CD4-positive, alpha-beta T cell treated with Interleukin-17A for 4 hours (primary cell): ENCODE measurements at places on chromosomes 1 and 21.
A peak's percentile ranks its signal among the peaks of the same experiment; 100 is the strongest.

- DNase-seq: peak; percentile 33
Measured at GRCh38 chr1:193104502-193104906, 710 bp downstream of the GLRX2 start.

GRCh38 chr1:1110561-1110971 lies 5.3 kb downstream of the C1orf159 start:
- DNase-seq: no peak

- no peak for DNase-seq
Measured at GRCh38 chr1:107963008-107963407, 2.0 kb downstream of the VAV3 start.

GRCh38 chr1:44511769-44512168 lies 106.7 kb downstream of the RNF220 start:
- no peak for DNase-seq

DNA sequence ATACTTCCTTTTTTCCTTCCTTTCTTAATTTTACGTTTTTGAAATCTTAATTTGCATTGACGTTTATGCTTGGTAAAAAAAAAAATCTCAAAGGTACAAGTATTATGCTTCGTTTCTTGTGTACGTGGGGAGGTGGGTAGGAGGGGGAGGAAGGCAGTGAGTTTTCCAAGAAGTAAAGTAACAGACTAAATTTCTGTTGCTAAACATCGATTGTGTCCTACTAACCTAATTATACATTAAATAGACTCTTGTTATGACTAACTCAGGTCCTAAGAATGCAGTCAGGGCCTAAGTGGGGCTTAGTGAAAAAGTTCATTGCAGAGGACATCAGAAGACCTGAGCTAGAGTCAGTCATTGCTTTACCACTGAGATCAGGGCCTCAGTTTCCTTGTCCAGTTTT lies 17.5 kb downstream of the NEK7 start:
- DNase-seq: no peak

- no peak for DNase-seq
Measured at GRCh38 chr1:23854568-23854967, 13.5 kb downstream of the FUCA1 start.

DNA sequence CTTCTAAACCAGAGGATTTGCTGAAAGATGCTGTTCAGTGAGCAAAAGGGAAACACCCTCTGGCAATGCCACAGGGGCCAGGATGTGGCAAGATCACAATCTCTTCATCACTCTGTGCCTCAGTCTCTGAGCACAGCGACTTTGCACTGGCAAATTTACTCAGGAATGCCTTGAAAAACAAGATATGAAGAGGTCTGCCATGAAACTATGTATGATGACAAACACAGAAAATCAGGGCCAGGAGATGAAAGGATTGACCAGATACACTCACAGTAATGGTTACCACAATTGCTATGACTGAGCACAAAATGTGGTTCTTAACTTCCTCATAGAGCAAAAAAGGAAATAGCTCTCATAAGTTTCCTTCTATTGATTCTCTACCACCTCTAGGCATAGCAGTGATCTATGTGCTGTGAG lies 5.8 kb downstream of the TTC13 start:
- peak; percentile 76 for DNase-seq

GRCh38 chr1:106319612-106320011 lies 736.9 kb upstream of the PRMT6 start:
- no peak for DNase-seq

DNA sequence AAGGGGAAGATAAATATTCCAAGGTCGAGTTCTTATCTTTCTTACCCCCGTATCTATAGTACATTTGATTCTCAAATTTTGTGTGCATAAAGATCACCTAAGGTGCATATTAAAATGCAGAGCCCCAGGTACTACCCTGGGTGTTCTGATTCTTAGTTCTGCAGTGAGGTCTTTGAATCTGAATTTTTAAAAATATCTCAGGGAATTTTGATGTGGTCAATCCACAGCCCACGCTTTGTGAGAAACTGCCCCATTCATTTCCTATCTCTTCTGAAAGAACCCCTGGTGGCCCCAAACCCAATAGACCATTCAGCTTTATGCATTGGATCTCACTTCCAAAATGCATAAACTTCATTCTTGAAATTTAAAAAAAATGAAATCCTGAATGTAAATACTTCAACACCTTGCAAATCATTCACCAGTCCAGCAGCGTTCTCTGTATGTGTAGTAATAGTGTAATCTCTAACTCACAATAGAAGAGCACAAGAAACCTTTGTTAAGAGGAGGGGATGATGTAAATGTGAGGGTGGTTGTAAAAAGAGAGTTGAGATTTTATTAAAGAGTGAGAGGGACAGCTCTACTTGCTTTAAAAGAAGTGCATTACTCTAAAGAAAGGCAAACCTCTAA lies 108.8 kb upstream of the ZP4 start:
- DNase-seq: no peak

DNA sequence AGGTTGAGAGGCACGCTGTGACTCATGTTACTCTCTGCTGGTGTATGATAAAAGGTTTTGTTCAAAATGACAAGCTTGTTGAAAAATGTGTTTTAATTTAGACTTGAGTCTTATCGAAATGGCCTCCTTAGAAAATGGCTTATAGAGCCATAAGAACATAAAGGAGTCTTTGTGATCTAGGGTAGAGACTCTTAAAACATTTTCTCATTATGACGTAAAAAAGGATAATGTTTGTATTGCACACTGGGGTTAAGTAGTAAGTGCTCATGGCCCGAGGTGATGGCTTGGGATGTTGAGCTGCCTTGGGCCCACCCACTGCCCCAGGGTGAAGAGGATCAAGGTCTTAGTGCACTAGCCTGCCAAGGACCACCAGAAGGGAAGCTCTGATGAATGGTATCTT lies 117.4 kb downstream of the DISC1 start:
- no peak for DNase-seq

DNA sequence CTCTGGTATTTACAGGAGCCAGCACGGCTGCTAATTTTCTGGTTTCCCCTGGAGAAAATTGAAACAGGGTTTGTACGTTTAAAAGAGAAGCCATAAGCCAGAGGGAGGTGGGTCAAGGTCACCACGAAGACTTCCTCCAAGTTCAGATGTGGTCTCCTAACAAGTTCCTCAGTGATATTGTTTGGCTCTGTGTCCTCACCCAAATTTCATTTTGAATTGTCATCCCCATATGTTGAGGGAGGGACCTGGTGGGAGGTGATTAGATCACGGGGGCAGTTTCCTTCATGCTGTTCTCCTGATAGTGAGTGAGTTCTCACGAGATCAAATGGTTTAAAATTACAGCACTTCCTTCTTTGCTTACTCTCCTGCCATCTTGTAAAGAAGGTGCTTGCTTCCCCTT lies 295.4 kb upstream of the DAB1 start:
- DNase-seq: no peak

- no peak for DNase-seq
Measured at GRCh38 chr1:92118826-92119225, 38.7 kb downstream of the BTBD8 start.

GRCh38 chr1:181635110-181635509 lies 151.8 kb downstream of the CACNA1E start:
- no peak for DNase-seq

GRCh38 chr1:33547576-33547975 lies 75.1 kb downstream of the ZSCAN20 start:
- DNase-seq: no peak

DNA sequence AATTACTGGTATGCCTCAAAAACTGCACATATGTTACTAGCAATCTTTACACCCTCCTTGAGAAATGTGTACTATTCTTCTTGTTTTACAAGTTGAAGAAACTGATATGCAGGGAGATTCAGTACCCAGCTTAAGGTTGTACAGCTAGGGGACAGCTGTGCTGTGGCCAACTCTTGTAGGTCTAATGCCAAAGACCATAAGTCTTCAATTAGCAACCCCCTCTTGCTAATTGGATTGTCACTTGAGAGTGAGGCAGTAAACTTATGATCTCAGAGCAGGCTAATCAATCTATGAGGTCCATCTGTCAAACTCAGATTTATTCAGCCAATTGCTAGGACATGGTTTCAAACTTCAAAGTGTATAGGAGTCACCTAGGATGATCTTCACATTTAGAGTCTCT lies 492.0 kb upstream of the USP24 start:
- no peak for DNase-seq

DNA sequence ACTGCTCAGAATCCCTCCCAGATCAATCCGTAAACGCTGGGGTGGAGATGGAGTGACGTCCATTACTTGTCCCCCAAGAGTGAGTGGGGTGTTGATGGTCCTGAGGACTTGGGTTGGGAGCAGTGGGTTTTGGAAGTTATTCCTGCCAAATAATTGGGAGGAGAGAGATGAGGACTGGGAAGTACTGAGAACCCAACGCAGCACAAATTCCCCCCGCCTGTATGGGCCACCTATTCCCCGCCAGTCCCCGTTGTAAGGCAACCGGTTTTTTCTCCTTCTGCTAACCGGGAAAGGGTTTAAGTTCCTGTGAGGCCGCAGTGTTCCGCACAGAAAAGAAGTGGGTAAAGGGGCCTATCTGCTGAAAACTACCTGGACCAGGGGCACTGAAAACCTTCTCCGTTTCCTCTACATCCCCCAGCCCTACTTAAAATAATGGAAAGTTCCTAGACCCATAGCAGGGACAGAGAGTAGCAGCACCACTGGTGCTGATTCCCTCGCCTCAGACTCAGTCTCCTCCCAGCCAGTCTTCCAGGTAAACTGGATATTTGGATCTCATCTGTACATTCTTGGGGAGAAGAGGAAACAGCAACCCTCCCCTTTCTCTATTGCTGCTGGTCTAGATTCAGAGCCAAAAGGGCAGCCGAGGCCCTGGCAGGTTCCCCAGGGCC lies 738 bp downstream of the LURAP1 start:
- no peak for DNase-seq

DNA sequence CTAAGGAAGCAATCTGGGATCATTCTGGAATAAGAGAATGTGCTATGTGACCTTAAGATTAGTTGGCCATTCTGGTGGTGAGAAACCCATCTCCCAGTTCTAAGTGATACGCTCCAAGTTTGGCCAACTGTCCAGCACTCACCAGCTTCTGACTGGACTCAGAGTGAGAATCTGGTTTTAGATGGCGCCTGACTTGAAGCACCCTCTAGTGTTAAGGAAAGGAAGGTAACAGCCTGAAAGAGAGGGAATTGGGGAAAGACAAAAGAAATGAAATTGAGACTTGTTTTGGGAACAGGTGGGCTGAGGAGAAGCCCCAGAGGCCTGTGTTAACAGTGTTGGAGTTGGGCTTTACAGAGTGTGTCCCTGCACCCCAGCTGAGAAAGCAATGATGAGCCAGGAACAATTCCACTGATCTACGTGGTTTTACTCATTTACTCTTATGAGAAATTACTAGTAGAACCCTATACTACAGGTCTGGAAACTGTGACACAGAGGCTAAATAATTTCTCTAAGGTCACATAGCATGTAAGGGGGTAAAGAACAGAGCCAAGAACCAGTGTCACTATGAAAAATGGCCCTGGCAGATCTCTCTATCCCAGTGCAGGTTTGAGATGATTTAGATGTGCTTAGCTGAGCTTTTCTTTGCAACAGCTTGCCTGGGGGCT lies 9.3 kb upstream of the FCAMR start:
- no peak for DNase-seq

GRCh38 chr1:36934061-36934460 lies 100.3 kb downstream of the GRIK3 start:
- DNase-seq: no peak

GRCh38 chr1:58574816-58575215 lies 2.2 kb downstream of the TACSTD2 start:
- no peak for DNase-seq

GRCh38 chr1:232368821-232369321 lies 261.1 kb downstream of the SIPA1L2 start:
- DNase-seq: no peak

DNA sequence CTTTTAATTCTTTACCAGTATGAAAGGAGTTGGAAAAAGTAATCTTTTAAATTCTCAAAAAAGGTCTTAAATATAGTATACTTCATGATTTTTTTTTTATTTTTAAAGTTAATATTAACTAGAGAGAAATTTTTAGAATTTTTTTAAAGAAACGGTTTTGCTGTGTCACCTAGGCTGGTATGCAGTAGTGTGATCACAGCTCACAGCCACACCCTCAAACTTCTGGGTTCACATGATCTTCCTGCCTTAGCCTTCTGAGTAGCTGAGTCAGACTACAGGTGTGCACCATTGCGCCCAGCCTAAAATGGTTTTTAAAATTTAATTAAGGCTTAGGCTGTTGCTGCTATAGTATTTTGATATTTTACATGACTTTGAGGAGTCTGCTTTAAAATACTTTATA lies 52.4 kb downstream of the TLCD4 start:
- DNase-seq: no peak

GRCh38 chr21:42544544-42544943 lies 30.9 kb downstream of the SLC37A1 start:
- DNase-seq: no peak

- no peak for DNase-seq
Measured at GRCh38 chr1:51679435-51679834, 62.5 kb downstream of the OSBPL9 start.

GRCh38 chr21:20997311-20997635 lies 936 bp upstream of the NCAM2 start:
- peak; percentile 6 for DNase-seq

DNA sequence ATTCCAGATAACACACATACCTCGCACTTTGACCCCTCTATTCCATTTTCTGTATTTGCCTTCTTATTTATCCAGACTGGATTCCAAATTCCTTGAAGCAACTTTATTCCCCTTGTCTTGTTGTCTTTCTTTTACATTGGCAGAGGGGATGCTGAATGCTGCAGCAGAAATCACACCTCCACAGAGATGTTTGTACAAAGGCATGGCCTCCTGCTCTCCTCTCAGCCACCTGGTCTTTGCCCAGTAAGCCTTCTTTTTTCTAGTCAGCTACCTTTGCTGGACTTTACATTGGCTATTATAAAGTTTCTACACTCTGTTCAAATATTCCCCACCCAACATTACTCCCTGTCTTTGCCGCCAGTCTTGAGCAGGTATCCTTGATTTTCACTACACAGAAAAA lies 75.1 kb downstream of the LAMC1 start:
- no peak for DNase-seq

- no peak for DNase-seq
Measured at GRCh38 chr1:44294588-44295007, 60.5 kb downstream of the ERI3 start.

GRCh38 chr1:36542024-36542961 lies 59.6 kb upstream of the CSF3R start:
- DNase-seq: no peak

DNA sequence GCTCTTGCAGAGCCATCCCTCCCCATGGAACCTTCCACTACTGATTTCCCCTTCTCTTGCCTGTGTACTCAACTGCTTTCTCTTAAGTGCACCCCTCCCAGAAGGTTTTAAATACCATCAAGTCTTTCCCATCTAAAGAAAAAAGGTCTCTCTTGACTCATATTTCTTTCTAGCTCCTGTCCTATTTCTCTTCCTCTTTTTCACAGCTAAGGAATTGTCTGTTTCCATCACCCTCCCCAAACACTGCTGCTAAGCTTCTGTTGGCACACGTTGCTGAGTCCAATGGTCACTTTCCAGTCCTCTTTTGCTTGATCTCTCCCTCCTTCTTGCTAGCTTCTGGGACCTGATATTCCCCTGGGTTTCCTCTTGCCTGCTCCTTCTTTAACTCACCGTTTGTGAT lies 13.3 kb upstream of the GNL2 start:
- no peak for DNase-seq
